ENCODE measurements at places on chromosomes 7 and 10.

DNA sequence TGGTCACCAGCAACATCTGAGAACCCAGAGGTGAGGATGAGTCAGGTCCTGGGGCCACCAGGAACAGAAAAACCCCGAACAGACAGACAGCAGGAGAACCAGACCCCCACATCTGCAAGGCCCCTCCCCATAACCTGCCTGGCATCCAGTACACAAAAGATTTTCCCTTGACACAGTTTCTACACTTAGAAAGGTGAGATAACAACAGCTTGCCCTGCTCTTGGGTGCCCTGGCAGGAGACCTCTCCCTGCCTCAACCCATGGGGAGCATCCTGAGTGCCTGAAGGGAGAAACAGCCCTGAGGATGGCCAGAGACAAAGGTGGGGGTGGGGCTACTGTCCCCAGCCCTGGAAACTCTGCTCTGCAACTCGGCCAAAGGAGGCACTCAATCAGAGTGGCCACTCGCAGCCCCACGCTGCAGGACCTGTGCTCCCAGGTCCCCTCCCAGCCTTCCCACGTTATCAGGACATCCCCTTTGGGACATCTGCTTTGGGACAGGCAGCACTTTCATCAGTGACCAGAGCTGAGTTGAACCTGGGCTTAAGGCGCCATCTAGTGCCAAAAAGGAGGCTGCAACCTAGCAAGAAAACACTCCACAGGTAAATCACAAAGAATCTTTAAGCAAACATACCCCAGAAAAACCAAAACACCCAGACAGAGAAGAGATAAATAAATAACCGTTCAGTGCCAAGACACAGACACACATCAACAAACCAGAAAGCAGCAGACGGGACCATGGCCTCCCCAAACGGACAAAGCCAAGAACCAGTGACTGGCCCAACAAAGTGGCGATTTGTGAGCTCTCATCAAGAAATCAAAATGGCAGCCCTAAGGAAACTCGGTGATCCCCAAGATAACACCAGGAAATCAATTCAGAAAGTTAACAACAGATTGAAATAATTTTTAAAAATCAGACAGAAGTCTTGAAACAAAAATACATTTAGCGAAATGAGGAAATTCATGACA, 233.7 kb downstream of the PTPRN2 start:
- DNase-seq, result no peak
- H3K27me3 ChIP-seq, result peaks cover 40% of the 10 kb centered on the region
- no peaks in the 10 kb centered on the region for H3K4me1 ChIP-seq

GRCh38 chr7:128743112-128743772, 4.1 kb downstream of the CALU start:
- peaks cover 22% of the 10 kb centered on the region for H3K36me3 ChIP-seq
- DNase-seq, result no peak
- no peak overlapping the region for H3K27ac ChIP-seq
- H3K4me1 ChIP-seq, result peaks cover 50% of the 10 kb centered on the region

- H3K27ac ChIP-seq, result peak overlapping the region; percentile 97
- H3K4me3 ChIP-seq, result peak overlapping the region; percentile 72
- H3K36me3 ChIP-seq, result peaks cover 12% of the 10 kb centered on the region
- H3K4me1 ChIP-seq, result peaks cover 50% of the 10 kb centered on the region
Measured at GRCh38 chr10:3757638-3758490, 27.1 kb downstream of the KLF6 start.

DNA sequence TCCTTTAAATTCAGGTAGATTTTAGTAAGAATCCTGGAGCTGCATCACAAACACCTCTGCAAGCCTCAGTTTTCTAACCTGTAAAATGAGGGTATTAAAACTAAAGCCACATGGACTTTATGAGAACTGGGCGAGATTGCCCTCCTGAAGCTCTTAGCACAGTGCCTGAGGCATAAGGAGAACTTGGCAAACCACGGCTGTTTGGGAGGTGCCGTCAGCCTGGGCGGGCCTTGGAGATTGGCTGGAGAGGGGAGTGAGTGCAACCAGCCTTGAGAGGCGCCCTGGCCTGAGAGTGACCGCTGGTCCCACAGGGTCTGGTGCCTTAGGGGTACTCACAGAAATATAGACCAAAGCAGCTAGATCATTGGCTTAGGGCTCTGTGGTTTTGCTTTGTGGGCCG, 5.4 kb upstream of the TNS3 start:
- H3K36me3 ChIP-seq, result no peaks in the 10 kb centered on the region
- no peak overlapping the region for H3K27ac ChIP-seq
- DNase-seq, result no peak
- H3K27me3 ChIP-seq, result peaks cover 15% of the 10 kb centered on the region
- H3K4me3 ChIP-seq, result no peak overlapping the region

All from central memory CD8-positive, alpha-beta T cell (primary cell).